ENCODE measurements at places on chromosomes 6 and 20.

GRCh38 chr6:158381214-158381613 is 68.9 kb downstream of the TULP4 start:
- DNase-seq: no peak

DNA sequence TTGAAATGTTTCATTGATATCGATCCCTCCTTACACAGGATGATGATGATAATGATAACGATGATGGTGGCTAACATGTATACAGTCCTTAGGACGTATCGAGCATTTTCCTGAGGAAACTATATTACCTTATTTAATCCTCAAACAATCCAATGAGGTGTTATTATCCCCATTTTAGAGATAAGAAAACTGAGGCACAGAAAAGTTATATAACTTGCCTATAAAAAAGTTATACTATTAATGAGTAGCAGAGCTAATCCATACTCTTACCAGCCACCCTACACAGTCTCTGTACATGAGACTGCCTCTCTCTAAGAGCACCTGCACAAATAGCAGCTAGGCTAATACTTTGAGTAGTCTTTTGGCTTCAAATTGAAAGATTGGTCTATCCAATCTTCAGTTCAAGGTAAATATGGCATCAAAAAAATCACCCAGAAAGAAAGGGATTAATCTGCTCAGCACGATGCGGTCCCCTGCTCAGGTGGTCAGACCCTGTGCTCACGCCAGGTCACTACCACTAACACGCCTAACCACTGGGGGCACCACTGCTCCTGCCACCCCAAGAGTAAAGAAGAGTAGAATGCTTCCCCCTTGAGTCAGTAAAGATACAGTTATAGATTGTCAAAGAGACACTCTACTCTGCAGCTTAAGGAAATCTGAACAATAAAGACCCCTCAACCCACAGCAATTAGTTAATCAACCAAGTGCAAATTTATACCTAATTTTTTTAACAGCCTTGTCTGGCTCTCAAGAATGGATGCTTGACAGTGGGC is 15.0 kb downstream of the GABBR1 start:
- DNase-seq: no peak

GRCh38 chr20:33211817-33212424 is 5.2 kb upstream of the BPIFA3 start:
- DNase-seq: peak; percentile 23

DNA sequence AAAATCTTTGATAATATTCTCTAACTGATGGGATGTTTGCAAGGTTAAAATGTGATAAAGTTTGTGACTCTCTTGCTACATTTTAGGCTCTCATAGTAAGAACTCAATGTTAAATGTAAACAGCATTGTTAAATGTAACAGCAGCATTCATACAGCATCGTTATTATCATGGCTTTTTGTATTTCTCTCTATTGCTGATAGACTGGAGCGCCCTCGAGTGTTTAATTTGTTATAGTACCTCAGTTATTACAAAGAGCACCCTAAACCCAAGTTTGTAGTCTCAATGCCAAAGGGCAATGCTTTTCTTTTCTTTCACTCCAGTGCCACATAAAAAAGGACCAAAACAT is 14.9 kb upstream of the TTPAL start:
- DNase-seq: no peak

DNA sequence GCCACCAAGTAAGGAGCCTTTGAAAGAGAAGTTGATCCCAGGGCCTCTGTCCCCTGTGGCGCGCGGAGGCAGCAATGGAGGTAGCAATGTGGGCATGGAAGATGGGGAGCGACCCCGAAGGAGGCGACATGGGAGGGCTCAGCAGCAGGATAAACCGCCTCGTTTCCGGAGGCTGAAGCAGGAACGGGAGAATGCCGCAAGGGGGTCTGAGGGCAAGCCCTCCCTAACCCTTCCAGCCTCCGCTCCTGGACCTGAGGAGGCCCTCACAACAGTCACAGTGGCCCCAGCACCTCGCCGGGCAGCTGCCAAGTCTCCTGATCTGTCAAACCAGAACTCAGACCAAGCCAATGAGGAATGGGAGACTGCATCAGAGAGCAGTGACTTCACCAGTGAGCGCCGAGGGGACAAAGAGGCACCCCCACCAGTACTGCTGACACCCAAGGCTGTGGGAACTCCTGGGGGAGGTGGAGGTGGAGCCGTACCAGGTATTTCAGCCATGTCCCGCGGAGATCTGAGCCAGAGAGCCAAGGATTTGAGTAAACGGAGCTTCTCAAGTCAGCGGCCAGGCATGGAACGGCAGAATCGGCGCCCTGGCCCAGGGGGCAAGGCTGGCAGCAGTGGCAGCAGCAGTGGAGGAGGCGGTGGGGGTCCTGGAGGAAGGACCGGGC is 11.9 kb downstream of the PRRC2A start:
- DNase-seq: no peak

DNA sequence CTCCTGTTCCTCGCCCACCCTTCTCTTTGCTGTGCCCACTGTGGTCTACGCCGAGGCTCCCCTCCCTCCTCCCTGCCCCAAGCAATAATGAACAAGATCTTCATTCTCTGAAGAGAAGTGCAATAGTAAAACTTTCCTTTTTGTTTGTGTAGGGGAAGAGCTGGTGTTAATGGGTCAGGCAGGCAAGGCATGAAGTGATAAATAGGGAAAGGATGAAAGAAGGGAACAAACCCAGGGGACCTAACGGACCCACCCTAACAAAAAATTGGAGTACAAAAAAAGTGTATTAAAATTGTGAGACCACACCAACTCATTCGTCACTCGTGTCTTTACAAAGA is 66.9 kb downstream of the ZBTB2 start:
- no peak for DNase-seq

- DNase-seq: no peak
Measured at GRCh38 chr6:119073307-119074051, 5.0 kb downstream of the FAM184A start.

GRCh38 chr6:166031275-166031674 is 136.4 kb downstream of the TBXT start:
- DNase-seq: no peak

DNA sequence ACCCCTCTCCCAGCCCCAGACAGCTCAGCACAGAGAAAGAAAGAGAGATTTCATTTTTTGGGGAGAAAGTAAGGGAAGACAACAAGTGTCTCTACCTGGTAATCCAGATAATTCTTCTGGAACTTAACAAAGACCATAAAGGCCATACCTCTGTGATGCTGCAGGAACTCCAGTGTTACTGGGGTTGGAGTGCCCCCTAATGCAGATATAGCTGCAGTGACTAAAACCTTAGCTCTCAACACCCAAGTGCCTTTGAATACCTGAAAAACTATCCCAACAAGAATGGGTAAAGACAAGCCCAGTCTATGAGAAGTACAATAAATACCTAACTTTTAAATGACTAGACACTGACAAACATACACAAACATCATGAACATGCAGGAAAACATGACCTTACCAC is 365.3 kb upstream of the PTCHD4 start:
- no peak for DNase-seq

DNA sequence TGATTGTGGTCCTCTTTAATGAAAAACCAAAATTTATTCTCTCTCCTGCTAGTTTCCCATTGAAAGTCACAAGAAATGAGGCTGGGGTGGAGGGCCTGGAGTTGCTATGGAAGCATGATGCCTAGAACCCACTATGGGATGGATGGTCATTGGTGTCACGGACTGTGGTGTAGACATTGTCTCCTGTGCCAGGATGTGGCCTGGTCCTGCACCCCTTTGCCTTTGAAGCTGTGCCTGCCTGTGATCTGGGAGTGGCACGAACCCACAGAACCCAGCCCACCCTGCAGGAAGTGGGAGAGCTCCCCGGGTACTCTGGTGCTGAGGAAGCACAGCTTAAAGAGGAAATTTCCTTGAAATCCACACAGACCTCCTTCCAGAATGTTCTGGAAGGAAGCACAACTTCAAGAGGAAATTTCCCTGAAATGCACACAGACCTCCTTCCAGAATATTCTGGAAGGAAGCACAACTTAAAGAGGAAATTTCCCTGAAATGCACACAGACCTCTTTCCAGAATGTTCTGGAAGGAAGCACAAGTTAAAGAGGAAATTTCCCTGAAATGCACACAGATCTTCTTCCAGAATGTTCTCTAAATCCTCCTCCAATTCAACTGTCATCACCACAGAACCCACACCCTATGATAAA is 105.6 kb downstream of the CDH26 start:
- no peak for DNase-seq

- DNase-seq: no peak
Measured at GRCh38 chr6:168964138-168964835, 289.4 kb downstream of the THBS2 start.

DNA sequence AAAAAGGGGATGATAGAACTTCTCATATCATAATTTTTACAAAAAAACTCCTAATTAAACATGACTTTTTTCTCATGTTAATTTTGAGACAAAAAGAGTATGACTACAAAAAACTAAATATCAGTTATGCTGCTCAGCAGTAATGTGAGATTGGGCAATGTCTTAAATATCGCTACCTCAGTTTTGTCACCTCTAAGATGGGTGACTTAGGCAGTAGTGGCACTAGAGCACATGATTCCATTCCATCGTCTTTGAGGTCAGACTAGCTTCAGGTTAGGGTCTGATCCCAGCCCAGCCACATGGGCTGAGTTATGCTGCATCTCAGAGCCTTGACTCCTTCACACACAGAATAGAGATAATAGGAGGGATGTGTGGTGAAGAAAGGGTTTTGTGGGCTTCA is 11.0 kb downstream of the DCBLD1 start:
- DNase-seq: no peak

- DNase-seq: no peak
Measured at GRCh38 chr20:48945840-48946514, 24.5 kb downstream of the ARFGEF2 start.

- DNase-seq: peak; percentile 63
Measured at GRCh38 chr20:58852543-58853271, at the start of gene GNAS. GNAS (plus strand) TSS chr20:58852716.

- DNase-seq: no peak
Measured at GRCh38 chr20:25543068-25543467, 42.3 kb downstream of the NINL start.

DNA sequence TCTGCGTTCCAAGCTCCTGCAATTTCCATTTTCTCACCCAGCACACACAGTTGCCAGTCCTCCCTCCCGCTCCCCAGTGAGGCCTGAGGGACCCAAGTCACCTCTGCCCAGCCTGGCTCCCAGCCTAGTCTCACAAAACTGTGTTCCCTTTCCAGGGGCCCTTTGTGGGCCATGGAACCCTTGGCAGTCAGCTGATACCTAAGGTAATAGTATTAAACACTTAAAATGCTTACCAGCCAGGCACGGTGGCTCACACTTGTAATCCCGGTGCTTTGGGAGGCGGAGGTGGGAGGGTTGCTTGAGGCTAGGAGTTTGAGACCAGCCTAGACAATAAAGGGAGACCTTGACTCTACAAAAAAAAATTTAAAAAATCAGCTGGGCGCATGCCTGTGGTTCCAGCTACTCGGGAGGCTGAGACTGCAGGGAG is 3.2 kb upstream of the RBM38 start:
- DNase-seq: no peak

DNA sequence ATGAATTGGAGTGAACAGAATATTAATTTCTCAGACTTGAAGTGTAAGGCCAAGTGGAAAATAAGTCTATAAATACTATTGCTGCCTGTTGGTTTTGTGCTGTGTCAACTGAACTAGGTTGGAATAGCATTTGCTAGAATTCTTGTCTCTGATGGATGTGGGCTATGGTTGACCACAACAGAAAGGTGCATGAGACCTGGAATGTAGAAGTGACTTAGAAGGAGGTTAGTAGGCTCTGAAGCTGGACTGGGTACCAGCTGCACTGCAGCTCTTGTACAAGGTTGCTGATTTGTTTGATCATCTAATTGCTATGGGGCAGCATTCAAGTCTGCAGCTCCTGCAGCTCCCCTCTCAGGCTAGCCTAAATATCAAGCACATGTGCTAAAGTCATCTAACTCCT is 479.0 kb upstream of the NRSN1 start:
- no peak for DNase-seq

DNA sequence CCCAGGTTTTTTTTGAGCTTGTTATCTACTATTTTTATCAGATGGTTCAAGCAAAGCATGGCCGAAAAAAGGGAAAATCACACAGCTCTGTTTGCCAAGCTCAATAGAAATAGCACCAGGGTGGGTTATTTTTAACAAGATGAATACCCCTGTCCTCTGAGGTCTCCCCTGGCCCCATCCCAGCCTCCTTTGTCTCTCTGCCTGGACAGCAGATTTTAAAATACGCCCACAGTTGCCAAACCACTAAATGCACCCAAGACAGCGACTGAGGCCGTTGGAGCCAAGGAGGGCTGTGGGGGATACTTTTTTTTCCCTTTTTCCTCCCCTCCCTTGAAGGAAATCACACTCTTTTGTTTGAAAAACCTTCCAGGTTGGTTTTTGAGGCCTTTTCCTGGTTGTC is 106.6 kb downstream of the VEGFA start:
- no peak for DNase-seq

GRCh38 chr6:112956696-112957535 is 609.8 kb downstream of the RFPL4B start:
- no peak for DNase-seq

- DNase-seq: no peak
Measured at GRCh38 chr6:105164418-105164817, 15.4 kb downstream of the POPDC3 start.

GRCh38 chr6:110270165-110270564 is 88.0 kb downstream of the METTL24 start:
- DNase-seq: no peak

- no peak for DNase-seq
Measured at GRCh38 chr6:139423037-139423703, 48.7 kb upstream of the CITED2 start.

GRCh38 chr20:37680420-37680819 is 13.4 kb upstream of the CTNNBL1 start:
- no peak for DNase-seq

DNA sequence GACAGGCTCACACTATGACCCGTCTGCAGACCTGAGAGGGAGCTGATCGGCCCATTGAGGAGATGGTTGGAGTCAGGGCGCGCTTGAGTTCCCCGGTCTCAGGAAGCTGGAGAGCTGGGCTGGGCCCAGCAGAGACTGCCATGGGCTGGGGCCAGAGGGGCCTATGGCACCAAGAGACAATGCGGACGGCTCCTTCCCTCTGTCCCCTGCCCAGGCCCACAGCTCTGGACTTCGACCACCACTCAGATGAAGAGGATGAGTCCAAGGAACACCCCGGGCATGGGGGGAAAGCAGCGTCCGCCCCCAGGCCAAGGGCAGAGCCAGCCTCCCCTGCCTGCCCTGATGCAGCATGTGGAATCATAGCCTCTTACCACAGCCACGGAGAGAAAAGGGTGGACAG is 40.2 kb upstream of the PHACTR3 start:
- no peak for DNase-seq

GRCh38 chr6:13295576-13295975 is 32.8 kb downstream of the TBC1D7 start:
- no peak for DNase-seq

GRCh38 chr6:43738267-43738676 is 31.7 kb upstream of the VEGFA start:
- no peak for DNase-seq

GRCh38 chr20:19820555-19821211 is 62.6 kb downstream of the RIN2 start:
- no peak for DNase-seq

All from activated naive CD4-positive, alpha-beta T cell treated with anti-CD3 and anti-CD28 coated beads, Interleukin-2, amount 50 U/mL, for 16 hours (primary cell).